ENCODE measurements at places on chromosomes 11 and 22.

DNA sequence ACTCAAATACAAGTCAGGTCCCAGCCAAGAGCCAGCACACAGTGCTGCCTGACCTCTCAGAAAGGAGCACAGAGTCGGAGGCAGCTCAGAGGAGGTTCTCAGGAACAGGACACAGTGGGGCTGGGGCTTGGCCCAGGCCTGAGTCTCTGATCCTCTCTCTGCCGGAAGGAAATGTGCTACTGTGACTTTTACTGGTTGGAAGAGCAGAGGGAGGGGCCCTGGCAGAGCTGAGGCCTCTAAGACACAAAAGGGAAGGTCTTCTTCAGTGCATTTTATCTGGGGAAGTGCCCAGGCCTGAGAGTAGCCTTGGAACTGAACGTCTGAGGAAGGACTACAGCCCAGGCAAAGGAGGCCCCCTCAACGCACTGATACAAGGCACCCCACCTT, 16.2 kb upstream of the CASTOR1 start:
- no peak for DNase-seq

- DNase-seq: no peak
These were observed 11.1 kb upstream of the MS4A2 start for GRCh38 chr11:60077216-60077817.

DNA sequence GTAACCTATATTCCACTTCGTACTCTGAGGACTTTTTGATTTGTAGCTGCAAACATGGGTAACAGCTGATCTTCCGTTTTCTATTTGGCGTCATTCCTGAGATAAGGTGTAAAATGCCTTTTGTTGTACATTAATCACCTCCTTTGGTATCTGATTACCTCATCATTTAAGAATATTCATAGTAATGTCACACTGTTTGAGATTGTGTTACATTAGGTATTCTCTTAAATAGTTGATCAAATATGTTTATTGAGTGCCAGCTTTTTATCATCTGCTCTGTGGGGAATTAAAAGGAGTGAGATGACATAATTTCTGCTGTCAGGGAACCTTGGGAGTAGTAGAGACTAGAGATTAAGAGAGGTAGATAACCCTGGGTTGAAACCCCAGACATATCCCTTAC, 5.9 kb downstream of the NCAM1 start:
- DNase-seq: no peak

- no peak for DNase-seq
These were observed 65.9 kb upstream of the LINC01488 start for GRCh38 chr11:69415411-69416142.

GRCh38 chr11:13261591-13262061, 16.0 kb upstream of the BMAL1 start:
- DNase-seq: no peak

DNA sequence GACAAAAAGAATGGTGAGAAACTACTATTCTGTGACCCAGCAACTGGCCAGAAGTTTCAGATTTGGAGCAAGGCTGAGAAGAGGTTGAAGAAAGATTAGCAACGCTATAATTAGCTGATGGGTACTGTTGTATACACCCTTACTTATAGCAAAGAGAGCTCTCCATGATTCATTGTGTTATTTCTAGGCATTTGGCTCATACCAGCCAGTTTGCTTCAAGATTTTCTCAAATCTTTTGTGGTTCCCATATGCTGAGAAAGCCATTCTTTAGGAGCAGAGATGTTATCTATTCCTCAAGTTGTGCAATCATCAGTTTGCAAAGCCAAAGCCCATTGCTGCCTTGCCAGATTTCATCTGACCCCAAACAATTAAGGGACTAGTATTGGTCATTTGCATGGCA, 179.4 kb downstream of the ETS1 start:
- DNase-seq: no peak

- no peak for DNase-seq
These were observed 725.1 kb upstream of the CHORDC1 start for GRCh38 chr11:90947930-90948329.

- DNase-seq: no peak
These were observed 237.5 kb downstream of the MIAT start for GRCh38 chr22:26894766-26895485.

- DNase-seq: no peak
These were observed 5.9 kb downstream of the KCNJ4 start for GRCh38 chr22:38448945-38449745.

DNA sequence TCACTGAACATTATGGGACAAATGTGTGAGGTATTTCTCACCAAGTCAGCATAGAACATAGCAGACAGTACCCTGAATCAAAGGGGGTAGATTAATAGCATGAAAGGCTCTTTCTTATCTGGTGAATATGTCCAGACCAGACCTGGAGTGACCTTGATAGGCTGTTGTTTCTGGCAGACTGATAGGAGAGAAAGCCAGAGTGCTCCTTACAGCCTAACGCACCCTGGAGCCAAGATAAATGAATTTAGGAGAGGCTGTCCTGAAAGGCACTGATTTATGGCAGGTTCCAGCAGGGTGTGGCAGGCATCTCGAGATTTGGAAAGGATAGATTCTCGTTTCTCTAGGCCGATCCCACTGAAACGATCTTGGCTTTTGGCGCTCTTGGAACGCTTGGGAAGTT, 204.6 kb downstream of the DBX1 start:
- DNase-seq: peak; percentile 42

DNA sequence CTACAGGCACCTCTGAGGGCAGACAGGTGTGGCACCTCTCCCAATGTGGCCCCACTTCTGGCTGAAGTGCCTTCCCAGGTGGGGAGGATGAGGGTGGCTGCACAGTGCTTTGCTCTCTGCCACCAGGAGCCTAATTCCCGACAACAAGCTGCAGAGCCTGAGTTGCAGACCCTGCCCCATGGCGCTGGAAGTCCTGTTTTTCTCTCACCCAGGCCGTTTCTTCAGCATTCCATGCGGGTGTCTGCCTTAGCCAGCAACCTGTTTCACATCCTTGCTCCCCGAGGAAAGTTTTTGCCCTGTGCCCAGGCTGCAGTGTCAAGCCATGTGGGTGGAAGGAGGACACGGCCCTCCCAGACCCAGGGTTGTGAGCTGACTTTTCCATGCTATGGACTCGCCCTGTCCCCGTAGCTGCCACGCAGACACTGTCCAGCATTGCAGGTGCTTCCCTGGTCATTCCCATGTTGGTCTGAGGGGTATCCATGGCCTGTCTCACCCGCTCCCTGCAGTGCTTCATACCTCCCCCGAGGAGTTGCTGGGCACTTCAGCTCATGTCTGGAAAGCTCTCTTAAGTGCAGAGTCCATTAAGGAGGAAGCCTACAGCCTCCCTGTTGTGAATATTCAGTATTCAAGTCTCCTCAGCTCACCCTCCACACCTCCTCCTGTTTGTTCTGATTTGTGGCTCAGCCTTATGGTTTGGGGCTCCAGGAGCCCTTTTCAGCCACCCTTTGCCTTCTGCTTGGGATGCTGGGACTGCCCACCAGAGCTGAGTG, 2.9 kb downstream of the DAGLA start:
- no peak for DNase-seq

- no peak for DNase-seq
These were observed 17.0 kb downstream of the SLC43A1 start for GRCh38 chr11:57498540-57498939.

DNA sequence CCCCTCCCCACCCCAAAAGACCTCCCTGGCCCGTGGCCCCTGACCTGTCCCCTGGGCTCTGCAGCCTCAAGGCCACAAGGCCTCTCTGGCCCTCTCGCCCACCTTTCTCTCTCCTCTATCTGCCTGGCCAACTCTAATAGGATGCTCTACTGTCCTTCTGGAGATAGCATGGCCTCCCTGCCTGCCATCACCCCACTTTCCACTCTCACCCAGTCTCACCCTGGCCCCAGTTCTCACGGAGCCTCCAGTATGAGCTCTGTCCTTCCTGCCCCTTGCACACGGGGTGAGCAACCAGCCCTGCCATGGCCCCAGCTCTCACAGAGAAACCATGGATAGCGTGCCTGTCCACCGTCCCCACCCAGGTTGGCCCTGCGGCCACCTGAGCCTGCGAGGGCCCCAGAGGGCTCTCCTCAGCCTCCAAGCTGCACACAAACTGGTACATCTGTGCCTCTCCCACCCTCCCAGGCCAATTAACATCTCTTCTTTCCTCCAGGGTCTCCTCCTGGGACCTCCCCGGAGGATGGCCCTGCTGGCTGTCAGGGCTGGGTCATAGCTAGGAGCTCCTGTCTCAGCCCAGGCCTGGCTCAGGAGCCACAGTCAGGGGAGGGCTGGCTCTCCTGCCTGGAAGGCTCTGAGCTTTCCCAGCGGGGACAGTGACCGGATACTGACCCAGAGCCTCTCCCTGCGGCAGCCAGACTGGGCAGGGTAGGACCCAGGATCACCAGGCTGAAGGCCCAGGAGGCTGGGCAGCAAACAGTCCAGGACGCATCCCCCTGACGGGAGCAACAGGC, 22.3 kb downstream of the RTN4R start:
- DNase-seq: no peak

DNA sequence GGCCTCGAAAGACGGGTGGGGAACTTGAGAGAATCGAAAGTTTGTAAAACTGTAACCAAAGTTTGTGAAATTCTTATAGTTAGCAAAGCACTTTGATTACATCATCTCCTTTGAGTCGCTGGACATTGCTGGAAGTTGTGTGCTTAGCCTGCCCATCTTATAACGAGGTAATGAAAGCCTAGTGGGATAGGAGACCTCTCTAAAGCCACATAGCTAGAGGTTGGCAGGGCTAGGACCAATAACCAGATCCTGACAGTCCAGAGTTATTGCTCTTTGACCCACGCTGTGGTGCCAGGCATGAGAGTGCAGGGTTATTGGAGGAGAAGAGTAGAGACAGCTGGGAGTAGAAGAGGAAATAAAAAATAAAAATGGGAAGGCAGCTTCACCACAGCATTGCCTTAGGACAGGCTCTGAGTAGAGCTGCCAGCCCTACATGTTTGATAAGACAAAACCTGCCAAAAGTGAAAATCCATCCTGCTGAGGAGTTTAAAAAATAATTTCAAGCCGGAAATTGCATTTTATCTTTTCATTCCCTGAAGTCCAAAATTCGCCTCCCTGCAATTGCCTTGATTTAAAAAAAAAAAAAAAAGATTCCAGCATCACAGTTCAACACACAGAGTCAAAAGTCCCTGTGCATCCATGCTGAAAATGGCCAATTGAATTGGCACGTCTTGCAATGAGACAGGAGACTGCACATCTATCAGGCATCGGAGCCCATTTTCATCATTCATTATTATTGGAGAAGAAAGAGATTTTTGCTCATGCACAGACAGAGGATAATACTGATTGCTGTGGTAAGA, 225.5 kb upstream of the POU2AF2 start:
- no peak for DNase-seq

GRCh38 chr11:74534216-74534945, 40.9 kb upstream of the LIPT2 start:
- DNase-seq: no peak

- no peak for DNase-seq
These were observed 37.6 kb upstream of the THY1 start for GRCh38 chr11:119460582-119460981.

Data from BE2C (cell line).